Activated CD4-positive, alpha-beta T cell treated with anti-CD3 and anti-CD28 coated beads for 24 hours (primary cell): ENCODE measurements at places on chromosomes 4 and X.

GRCh38 chrX:22686138-22686541, 313.6 kb upstream of the DDX53 start:
- no peak for DNase-seq

DNA sequence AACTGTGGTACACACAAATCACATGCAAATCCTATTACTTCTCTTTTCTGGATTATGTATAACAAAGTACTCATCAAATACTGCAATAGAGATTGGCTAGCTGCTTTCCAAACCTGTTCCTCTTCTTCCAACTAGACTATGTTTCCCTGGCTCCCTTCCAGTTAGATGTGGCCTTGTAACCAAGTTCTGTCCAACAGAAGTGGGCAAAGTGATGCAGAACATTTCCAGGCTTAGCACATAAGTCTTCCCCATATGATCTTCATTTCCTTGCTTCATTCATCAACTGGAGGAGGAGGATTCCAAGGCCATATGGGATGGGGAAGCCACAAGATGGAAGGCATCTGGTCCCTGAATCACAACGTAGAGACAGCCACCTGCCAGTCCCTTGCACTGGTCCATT, 8.0 kb downstream of the SLC9A7 start:
- no peak for DNase-seq

DNA sequence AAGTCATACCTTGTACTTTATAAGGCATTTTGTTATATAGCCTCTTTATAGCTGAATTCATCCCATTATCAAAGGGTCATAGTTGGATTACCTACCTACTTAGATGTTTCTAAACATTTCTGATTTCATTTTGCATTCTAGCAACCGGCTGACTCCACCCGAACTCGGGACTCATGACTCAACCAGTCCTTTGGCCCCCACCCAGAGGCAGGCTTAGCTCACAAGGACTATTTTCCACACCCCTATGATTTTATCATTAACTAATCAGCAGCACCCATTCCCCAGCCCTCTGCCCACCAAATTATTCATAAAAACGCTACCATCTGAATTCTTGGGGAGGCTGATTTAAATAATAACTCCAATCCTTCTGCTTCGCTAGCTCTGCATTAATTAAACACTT, 79.9 kb upstream of the EGFL6 start:
- no peak for DNase-seq

GRCh38 chr4:107691378-107691777, 28.7 kb downstream of the PAPSS1 start:
- DNase-seq = no peak

- DNase-seq = no peak
Measured at GRCh38 chrX:45755703-45756102, 555.0 kb upstream of the DIPK2B start.

DNA sequence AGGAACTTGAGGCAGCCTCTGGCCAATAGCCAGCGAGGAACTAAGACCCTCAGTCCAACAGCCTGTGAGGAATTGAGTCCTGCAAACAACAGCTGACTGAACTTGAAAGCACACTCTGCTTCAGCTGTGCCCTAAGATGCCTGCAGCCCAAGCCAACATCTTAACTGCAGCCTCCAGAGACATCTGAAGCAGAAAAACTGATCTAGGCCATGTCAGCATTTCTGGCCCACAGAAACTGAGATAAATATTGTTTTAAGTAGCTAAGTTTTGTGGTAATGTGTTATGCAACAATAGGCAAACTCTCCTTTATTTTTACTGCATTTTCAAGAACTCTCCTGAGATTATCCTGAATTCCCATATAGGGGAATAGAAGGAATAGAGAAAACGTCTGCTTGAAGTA, 24.4 kb upstream of the PIGA start:
- no peak for DNase-seq

GRCh38 chr4:53132132-53132891, 233.5 kb downstream of the SCFD2 start:
- peak; percentile 2 for DNase-seq

DNA sequence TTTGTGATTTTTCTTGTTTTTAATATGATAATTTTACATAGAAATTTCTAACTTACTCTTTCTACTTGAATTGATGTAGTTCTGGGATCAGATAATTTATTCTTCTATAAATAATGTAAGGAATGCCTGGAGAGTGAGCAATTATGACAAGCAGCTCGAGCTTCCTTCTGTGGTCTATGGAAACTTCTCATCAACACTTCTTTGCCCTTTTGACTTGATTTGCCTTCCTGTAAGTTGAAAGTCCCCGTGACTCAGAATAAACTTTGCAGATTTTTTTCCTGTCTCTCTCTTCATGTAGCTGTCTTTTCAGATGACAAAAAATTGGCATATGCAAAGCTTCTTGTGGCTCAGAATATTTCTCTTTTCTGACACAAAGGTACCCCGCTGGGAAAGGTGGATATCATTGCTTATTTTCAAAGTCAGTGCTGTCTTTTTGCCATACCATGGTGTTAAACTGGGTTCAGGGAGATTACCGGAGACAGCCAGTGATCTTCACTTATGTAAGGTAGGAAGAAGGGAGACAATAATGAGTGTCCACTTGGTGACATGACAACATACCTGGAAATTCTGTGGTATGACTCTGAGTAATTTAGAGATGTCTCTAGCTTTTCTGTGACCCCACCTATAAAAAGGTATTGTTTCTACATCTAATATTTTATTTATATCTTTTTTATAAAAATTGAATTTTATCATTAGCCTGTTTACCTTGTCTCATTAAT, 278.6 kb upstream of the GNPDA2 start:
- no peak for DNase-seq

DNA sequence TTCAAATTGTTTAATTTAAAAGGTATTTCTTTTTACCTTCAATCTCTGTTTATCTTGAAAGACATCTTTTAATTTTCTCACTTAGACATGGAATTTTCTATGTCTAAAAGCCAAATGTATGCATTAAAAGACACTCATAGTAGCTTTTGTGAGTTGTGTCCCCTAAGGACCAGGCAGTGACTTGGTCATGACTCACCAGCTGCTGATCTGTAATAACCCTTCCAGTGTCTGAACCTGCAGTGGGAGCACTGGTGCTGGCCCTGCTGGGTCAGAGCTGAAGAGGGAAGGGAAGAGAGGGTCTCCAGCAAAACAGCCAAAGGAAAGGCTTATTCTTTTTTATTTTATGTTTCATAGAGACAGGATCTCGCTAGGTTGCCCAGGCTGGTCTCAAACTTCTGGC, 31.1 kb upstream of the SH3D19 start:
- no peak for DNase-seq

DNA sequence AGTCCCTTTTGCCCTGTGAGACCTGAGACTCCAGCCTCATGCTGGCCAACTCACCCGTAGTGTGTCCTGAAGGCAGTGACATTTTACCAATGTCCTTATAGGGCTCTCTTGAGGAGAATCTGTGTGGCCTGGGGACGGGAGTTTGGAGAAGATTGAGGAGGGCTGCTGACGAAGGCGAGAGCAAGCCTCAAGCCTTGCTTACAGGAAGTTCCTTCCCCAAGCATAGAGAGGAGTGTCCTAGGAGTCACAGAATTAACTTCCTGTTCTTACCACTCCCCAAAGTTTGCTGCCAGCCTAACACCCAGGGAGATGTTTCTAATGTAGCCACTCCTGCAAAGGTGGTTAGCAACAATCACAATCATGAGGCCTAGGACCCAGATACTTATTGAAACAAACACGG, at the start of gene NXF3:
Gene NXF3, minus strand, starts transcription at position 202 of the 400 bp plus-strand sequence. Its CDS starts 120 bp downstream, at position 82.
- no peak for DNase-seq

- DNase-seq = no peak
Measured at GRCh38 chr4:127686658-127687057, 43.5 kb upstream of the SLC25A31 start.

- no peak for DNase-seq
Measured at GRCh38 chrX:86910602-86911311, 606.8 kb upstream of the KLHL4 start.
